ENCODE measurements at places on chromosomes 7 and 10.

DNA sequence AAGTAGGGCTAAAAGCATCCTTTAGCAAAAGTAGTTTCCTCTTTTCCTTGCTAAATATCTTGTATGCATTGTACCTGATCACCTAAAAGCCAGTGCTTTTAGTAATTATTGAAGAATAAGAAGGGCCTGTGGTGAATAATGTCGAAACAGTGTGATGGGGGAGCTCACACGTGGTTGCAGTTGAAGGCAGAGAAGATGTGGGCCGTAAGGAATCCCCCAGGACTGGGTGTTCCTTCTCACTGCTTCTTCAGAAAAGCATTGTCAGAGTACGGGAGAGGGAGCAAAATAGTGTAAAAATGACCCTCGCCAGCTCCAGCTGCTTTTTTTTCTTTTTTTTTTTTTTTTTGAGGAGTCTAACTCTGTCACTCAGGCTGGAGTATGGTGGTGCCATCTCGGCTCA lies 201.1 kb downstream of the NSUN6 start:
- no peak for DNase-seq

- DNase-seq, result peak; percentile 93
Measured at GRCh38 chr7:116395141-116395791, 104.3 kb upstream of the CAV2 start.

GRCh38 chr7:98088109-98088508 lies 18.6 kb upstream of the LMTK2 start:
- no peak for DNase-seq

DNA sequence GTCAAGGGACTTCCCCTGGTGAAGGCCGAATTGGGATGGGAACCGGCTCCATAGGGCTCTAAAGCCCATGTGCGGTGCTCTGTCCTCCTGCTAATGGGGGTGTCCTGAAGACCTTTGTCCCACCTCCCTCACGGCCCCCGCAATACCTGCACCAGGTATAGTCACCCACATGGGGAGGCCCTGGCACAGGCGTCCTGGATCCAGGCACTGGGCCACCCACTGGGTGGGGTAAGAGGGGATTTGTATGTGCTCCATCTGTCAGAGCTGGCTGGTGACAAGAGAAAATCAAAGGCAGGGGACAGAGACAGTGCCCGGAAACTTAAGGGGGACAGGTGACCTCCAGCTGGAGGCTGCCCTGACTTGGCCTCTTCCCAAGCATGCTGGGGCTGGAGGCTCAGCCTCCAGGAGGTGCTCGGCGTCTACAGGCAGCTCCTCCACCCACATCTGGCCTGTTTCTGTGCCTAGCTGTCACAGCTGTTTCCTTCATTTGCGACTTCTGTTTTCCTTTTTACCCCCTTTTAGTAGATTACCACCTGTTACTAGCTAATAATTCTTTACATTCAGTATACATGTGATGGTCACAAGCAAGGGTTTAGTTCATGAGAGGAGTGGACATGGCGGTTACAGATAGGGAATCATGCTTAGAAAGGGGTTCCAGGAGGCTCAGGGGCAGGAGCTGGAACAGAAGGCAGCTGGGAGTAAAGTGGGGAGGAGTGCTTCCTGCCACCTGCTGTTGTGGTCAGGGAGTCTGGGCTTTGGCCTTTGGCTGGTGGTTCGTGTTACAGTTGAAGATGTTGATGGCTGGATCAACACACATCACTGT lies 2.3 kb upstream of the CUZD1 start:
- no peak for DNase-seq

GRCh38 chr7:130957137-130957513 lies 223.1 kb upstream of the KLF14 start:
- no peak for DNase-seq

- DNase-seq, result no peak
Measured at GRCh38 chr10:79161557-79161956, 92.8 kb downstream of the ZMIZ1 start.

DNA sequence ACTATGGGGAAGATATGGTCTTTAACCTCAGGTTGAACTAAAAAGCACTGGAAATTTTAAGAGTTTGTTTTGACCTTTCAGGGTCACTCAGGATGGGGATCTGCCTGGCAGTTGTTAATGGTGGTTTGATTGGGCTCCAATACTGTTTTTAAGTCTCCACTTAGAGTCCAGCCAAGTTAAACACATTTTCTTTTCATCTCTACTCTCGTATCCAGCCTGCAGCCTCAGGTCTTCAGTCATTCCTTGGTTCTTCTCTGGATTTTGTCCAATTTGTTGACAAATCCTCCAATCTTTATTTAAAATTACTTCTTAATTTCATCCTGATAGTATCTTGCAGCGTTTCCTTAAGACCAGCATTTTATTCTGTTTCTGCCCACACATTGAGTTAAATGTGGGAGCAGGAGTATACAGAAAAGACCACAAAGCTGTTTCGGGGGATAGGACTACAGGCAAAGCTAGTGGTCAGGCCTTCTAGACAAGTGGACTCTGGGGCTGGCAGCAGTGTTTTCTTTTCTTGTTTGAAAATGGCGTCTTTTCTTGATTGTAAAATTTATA lies 133.2 kb upstream of the INHBA start:
- DNase-seq, result no peak

GRCh38 chr10:22611425-22612115 lies 102.8 kb downstream of the PIP4K2A start:
- no peak for DNase-seq

DNA sequence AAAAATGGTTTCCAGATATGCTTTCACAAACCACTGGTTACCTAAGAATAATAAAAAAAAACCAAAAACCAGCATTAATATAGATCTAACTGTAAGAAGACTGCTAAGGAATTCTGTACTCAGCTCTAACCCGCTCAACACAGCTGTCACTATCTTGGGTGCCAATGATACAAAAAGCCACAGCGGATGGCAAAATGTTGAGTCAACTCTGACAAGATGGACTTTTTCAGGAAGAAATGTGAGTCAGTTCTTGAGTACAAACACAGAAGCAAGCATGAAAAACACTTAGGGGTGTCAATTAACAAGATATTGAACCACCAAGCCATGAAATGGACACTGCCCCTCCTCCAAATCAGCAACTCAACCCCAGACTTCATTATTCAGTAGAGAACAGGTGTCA lies 55.0 kb downstream of the CTTNBP2 start:
- no peak for DNase-seq

GRCh38 chr7:108009873-108010272 lies 6.9 kb upstream of the LAMB1 start:
- no peak for DNase-seq

DNA sequence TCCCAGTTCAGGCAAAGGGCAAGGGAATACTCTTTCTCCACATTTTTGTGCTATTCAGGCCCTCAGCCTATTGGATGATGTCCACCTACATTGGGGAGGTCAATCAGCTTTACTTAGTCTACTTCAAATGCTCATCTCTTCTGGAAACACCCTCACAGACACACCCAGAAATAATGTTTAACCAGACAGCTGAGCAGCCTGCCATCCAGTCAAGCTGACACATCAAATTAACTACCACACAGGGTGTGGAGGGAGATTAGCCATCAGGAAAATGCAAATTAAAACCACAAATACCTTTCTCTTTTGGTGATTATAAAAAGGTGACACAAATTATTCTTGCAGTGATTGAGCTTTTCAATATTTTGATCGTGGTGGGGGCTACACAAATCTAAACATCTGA lies 74.7 kb upstream of the FZD8 start:
- DNase-seq, result no peak

- no peak for DNase-seq
Measured at GRCh38 chr10:82402906-82403401, 528.0 kb downstream of the NRG3 start.

DNA sequence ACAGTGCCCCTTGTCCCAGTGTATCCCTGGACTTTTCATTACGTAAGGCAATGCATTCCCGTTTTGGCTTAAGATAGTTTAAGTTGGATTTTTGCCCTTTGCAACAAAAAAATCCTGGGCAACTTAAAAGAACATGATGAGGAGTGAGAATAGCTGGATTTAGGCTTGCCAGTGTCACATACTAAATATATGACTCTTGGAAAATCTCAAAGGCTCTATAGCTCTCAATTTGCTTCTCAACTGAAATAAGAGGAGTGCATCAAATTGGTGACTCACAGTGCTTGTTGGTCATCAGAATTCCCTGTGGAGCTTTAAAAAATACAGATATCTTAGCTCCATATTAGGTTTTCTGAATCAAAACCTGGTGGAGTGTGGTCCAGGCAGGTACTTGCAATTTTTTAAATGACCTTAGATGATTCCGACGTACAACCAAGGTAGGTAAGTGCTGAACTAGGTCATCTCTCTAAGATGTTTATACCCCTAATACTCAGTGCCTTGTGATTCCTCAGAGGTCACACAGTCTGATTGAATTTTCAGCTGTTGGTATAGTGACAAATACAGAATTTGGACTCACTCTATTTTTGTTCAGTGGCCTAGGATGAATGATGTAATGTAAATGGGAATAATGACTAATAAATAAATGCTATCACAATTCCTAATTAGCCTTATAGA lies 33.9 kb upstream of the ORC5 start:
- DNase-seq, result no peak

DNA sequence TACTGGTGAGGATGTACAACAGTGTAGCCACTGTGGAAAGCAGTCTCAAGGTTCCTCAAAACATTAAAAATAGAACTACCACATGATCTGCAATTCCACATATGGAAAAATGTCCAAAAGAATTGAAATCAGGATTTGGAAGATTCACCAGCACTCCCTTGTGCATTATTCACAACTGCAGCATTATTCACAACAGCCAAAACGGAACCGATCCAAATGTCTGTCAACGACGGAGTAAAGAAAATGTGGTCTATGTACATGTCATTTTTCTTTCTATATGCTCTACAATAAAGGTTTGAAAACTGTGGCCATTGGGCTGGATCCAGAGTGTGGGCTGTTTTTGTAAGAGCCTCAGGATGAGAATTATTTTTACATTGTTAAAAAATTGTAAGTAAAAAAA lies 1206.1 kb upstream of the CELF2 start:
- no peak for DNase-seq

DNA sequence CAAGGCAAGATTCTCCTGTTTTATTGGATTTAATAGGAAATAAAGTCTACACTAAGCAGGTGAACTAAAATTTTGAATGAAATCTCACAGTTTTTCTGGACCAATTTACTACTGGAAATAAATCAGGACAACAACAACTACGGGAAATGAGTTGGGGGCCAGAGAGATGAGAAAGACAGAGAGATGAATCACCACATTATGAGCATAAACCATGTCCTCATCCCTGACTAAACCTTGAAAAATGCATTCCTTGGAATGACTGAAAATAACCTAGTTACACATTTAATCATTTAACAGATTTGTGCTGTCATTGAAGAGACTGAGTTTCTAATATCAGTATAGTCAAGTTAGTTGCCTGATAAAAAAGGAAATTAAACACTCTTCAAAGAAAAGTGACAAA lies 608.4 kb upstream of the KCND2 start:
- no peak for DNase-seq

DNA sequence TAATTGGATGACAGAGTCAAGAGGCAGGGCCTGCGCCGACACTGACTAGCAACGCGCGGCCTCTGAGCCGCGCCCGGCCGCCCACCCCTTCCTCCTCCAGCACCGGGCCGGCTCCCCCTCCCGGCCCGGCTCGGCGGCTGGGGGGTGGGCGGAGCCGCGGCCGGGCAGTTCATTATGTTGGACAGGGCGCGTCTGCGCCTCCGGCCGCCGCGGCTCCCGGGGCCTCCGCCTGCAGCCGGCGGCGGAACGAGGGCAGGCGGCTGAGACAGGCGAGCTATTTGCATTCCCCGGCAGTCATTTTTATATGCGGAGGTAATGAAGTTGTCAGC lies 106.7 kb downstream of the SNX10 start:
- peak; percentile 80 for DNase-seq

DNA sequence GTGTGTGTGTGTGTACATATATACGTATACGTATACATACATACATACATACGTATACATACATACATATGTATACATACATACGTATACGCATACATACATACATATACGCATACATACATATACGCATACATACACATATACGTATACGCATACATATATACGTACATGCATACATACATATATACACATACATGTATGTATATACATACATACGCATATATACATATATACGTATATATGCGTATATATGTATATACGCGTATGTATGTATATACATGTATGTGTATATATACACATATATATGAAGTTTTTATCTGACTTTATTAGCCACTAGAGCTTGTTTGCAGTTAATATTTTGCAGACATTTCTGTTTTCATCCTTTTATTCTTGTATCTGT lies 63.3 kb downstream of the TBC1D12 start:
- no peak for DNase-seq

- DNase-seq, result no peak
Measured at GRCh38 chr10:4609251-4609650, 216.8 kb upstream of the AKR1E2 start.

- no peak for DNase-seq
Measured at GRCh38 chr10:43648095-43648397, 635 bp downstream of the ZNF32 start.

DNA sequence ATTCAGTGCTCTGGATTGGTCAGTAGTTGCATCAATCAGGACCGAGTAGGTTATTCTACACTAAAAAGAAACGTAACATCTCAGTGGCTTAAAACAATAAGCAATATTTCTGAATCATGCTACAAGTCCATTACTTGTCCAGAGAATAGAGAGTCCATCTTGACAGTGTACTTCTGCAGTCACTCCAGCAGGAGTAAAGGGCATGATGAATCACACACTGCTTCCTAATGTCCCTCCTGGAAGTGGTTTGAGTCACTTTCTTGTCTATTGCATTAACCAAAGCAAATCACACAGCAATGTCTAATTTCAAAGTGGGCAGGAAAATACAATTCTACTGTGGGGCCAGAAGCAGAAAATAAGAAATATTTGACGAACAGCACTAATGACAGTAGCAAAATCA lies 124.8 kb downstream of the TSPAN12 start:
- peak; percentile 57 for DNase-seq
